Stimulated activated CD4-positive, alpha-beta T cell treated with anti-CD3 and anti-CD28 coated beads, Interleukin-1b, Interleukin-23, amount 100 ng/mL, for 24 hours (primary cell): ENCODE measurements at places on chromosomes 16 and 17.

DNA sequence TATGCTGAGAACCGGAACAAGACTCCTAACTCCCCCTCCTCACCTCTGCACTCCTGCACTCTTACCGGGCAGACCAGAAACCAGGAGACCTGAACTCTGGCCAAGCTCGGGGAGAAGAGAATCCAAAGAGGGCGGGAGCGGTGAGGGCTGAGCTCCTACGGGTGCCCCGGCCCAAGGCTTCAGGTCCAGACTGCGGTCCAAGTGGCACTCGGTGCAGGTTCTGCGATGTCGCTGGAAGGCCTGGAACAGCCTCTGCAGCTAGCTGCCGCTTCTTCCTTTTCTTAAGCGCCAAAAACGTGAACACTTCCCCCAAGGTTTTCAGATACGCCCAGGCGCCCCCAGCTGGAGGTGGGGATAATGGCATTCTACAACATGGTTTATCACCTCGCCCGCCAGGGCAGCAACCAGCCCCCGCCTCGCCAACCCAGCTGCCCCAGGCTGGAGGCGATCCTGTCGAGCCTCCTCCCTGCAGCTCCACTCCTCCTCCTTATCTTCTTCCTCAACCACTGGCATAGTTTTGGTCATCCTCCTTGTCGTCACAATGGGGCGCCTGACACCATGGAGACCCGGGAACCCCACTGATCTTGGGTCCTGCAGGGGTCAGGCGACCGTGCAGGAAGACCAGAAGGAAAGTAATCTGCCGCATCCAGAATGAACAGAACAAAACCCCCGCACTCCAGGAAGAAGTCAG is 1735.9 kb downstream of the TP53TG3F start:
- DNase-seq = no peak

DNA sequence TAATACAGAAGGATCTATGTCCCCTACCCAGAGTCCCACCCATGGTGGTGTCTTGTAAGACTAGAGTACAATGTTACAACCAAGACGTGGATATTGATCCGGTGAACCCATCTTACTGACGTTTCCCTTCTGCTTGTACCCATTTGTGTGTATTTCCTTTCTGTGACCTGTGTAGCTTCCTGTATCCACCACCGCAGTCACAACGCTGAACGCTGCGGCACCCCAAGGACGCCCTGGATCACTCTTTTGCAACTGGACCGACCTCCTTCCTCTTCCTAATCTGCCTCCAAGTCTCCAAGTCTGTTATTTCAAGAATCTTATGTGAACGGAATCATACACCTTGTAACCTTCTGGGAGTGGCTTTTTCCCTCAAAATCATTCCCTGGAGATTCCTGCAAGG is 33.5 kb upstream of the CBX4 start:
- DNase-seq = no peak

- no peak for DNase-seq
These were observed 715.1 kb downstream of the CDH11 start for GRCh38 chr16:64406770-64407181.

GRCh38 chr16:66036793-66037715 is 329.4 kb upstream of the CDH5 start:
- no peak for DNase-seq

DNA sequence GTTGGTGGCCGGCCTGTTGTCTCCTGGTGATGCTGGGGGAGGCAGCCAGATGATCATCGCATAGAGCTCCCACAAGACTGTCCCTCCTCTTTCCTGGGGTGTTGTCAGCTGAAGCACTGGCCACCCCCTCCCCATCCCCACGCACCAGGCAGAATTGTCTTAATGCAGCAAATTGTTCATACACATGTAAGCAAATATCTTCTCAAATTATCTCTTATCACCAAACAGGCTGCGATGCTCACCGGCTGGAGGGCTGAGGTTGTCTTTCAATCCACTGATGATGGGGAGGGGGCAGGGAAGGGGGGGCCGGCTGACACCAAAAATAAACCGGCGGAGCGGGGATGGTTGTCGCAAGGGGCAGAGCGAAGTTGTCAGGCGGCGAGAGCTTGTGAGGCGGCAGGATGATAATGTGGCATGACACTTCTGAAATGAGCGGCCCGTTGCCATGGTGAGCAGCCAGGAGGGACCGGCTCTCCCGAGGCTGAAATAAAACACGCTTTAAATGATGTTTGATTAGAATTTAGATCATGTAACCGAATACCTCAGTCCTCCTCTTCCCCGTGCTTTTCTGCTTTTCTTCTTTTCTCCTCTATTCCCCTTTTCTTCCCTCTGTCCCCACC is 59.8 kb downstream of the MRM1 start:
- no peak for DNase-seq

DNA sequence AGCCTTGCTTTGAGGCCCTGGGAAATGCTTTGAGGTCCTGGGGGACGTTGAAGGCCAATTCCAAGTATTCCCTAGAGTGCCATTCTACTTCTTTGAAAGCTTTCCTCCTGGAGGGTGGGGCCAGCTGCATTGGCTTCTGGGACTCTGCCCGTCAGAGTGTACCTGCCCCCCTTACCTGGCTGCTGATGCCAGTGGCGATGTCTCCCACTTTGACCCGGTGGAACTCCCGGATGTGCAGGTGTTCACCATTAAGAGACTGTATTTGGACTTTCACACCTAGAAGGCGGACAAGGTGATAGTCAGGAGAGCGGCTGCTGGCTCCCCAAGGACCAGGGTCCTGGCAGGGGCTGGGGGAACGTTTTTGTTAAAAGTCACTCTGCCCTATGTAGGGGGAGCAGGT is 3.1 kb upstream of the SPATA32 start:
- DNase-seq = no peak

- DNase-seq = no peak
These were observed 4.3 kb upstream of the SYNGR2 start for GRCh38 chr17:78163881-78164747.

GRCh38 chr16:88605186-88606147 is 32.9 kb upstream of the IL17C start:
- no peak for DNase-seq

- no peak for DNase-seq
These were observed 26.6 kb downstream of the SMARCE1 start for GRCh38 chr17:40621019-40621418.

DNA sequence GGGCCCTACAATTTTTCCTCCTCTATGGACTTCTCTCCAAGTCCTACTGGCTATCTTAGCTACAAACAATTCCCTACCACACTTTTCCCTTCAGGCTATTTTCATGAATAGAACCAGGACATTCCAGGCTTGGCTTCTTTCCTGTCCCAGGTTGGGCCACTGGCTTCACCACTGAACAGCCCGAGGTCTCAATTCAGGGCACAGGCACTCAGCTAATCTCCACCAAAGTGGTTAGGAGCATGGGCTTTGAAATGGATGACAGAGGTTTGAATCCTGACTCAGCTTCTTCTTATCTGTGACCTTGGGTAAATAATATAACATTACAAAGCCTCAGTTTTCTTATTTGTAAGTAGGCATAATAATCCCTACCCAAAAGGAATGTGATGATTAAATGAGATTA is 50.9 kb upstream of the ZNF629 start:
- no peak for DNase-seq
